ENCODE measurements at places on chromosomes 16 and 17. TPM values are rescaled to one million over a fixed set of nuclear protein-coding genes. Genes with fewer than 3 reads are reported as not detected.

The EME1 gene
- 15.3 TPM for total RNA-seq

The KRTAP2-4 gene
- total RNA-seq = not detected

The KRTAP3-1 gene
- not detected for total RNA-seq

The HSPB9 gene
- not detected for total RNA-seq

The LUC7L gene
- 75.3 TPM for total RNA-seq

The CUEDC1 gene
- total RNA-seq = 103 TPM

The ADAMTS18 gene
- total RNA-seq = not detected

The FNDC8 gene
- not detected for total RNA-seq

The CD7 gene
- total RNA-seq = 0.77 TPM

The PIRT gene
- total RNA-seq = not detected

The ZDHHC1 gene
- 7.8 TPM for total RNA-seq

The HIGD1B gene
- total RNA-seq = not detected

The INO80E gene
- total RNA-seq = 104 TPM

The GDPD3 gene
- 2.5 TPM for total RNA-seq

The PDILT gene
- total RNA-seq = not detected

The TMEM11 gene
- 23.4 TPM for total RNA-seq

The MSLN gene
- 1.1 TPM for total RNA-seq

The GGT6 gene
- total RNA-seq = not detected

The ARHGAP27 gene
- 39.2 TPM for total RNA-seq

The TBC1D3B gene
- 7.4 TPM for total RNA-seq

The GALNS gene
- total RNA-seq = 81.6 TPM

The RASD1 gene
- total RNA-seq = 1.7 TPM
